Stimulated activated CD4-positive, alpha-beta T cell treated with anti-CD3 and anti-CD28 coated beads, Interleukin-15, amount 100 ng/mL, for 48 hours (primary cell): ENCODE measurements at places on chromosomes 1 and 21.

DNA sequence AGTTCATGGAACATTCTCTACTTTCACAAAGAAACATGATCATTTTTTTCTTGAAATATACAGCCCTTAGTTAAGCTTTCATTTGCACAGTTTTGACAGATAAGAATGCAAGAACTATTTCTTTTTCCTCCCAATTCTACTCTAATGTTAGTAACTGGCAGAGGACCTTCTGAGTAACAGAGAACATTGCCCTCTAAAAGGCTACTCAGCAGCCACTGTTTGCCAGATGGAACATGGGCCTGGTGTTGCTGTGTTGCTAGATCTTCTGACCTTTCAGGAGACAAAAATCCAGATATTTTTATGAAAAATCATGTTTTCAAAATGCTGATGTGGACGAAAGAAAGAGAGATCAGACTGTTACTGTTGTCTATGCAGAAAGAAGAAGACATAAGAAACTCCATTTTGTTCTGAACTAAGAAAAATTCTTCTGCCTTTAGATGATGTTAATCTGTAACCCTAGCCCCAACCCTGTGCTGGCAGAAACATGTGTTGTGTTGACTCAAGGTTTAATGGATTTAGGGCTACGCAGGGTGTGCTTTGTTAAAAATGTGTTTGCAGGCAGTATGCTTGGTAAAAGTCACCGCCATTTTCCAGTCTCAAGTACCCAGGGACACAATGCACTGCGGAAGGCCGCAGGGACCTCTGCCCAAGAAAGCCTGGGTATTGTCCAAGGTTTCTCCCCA, 2.9 kb upstream of the PRDX6 start:
- no peak for DNase-seq

DNA sequence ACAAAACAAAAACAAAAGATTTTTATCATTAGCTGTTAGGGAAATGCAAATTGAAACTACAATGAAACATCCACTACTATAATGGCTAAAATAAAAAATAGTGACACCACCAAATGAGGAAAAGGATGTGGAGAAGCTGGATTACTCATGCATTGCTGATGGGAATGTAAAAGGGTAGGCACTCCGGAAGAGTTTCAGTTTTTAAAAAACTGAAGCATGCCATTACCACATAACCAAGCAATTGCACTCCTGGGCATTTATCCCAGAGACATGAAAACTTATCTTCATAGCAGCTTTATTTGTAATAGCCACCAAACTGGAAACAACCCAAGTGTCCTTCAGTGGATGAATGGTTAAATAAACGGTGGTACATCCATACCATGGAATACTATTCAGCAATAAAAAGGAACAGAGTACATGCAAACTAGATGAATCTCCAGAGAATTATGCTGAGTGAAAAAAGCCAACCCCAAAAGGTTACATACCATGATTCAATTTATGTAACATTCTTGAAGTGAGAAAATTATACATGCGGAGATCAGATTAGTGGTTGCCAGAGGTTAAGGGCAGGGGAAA, 14.5 kb upstream of the CFAP298 start:
- no peak for DNase-seq

- no peak for DNase-seq
These were observed at the start of gene FOXD3 for GRCh38 chr1:63322114-63322943. Gene FOXD3 (plus strand): TSS chr1:63322567. CDS start chr1:63323059, 492 bp downstream.

- no peak for DNase-seq
These were observed 247.0 kb downstream of the PTBP2 start for GRCh38 chr1:96968541-96968940.

GRCh38 chr1:55877437-55878232, 662.5 kb upstream of the USP24 start:
- no peak for DNase-seq

DNA sequence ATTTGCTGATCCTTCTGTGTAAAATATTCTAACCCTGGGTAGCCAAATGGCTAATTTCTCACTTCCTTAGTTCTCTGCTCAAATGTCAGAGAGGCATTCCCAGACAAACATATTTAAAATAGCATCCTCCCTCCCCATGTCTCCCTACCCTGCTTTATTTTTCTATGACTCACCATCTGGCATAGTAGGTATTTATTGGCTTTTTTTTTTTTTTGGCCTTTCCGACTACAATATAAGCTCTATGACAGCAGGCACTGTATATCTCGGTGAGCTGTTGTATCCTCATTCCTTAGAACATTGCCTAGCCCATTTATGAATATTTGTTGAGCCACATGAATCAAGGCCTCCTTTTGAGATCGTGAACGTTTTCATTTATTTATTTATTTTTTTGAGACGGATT, 1.5 kb upstream of the NEK7 start:
- DNase-seq, result no peak

- DNase-seq, result no peak
These were observed 199.1 kb downstream of the USP25 start for GRCh38 chr21:15928686-15929425.

DNA sequence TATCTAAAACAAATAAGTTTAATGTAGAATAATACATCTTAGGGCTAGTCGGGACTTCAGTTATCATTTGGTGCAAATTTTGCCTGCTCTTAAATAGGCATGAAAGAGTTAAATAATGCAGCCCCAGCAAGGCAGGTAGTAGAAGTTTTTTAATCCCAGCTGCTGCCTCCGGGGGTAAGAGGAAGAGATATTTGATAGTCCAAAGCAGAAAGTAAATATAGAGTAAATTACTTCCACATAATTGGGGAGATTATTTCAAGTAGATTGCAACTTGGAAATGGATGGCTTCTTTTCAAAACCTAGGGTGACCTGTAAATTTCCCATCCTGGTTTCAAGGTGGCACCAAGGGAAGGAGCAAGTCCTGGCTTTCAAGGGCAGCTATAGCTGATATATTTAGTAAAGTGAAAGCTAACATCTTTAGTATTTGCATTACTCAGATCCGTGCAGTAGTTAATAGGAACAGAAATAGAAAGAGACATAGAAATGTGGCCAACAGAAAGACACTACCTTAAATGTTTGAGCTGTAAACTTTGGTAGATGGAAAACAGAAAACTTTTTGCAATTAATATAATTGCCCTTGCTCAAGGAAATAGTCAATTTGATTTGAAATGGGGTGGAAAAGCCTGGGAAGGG, 109.1 kb downstream of the LMO4 start:
- no peak for DNase-seq

DNA sequence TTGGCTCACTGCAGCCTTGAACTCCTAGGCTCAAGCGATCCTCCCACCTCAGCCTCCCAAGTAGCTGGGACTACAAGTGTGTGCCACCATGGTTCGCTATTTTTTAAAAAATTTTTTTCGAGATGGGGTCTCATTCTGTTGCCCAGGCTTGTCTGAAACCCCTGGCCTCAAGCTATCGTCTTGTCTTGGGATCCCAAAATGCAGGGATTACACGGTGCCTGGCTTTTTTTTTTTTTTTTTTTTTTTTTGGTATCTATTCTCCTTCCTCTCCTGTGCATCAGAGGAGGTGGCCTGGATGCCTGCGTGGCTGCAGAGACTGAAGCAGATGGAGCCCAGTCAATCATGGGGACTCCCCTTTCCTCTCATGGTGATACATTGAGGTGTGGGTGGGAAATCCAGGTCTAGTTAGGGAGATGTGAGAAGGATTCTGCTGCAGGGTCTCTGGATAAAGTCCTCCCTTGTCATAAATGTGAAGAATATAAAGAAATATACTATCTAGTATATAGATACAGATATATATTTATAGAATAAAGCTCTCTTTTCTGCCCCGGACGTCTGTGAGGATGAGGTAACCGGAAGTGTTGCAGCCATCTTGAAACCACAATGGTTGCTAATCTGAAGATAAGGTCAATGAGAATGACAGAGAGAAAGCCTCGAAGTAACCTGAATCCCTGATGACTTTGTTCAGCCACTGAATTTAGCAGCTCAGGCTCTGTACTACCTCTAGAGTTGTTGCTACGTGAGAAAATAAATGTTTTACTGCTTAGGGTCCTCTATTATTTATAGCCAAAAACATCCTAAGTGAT, 19.5 kb upstream of the RGSL1 start:
- DNase-seq, result peak; percentile 36

DNA sequence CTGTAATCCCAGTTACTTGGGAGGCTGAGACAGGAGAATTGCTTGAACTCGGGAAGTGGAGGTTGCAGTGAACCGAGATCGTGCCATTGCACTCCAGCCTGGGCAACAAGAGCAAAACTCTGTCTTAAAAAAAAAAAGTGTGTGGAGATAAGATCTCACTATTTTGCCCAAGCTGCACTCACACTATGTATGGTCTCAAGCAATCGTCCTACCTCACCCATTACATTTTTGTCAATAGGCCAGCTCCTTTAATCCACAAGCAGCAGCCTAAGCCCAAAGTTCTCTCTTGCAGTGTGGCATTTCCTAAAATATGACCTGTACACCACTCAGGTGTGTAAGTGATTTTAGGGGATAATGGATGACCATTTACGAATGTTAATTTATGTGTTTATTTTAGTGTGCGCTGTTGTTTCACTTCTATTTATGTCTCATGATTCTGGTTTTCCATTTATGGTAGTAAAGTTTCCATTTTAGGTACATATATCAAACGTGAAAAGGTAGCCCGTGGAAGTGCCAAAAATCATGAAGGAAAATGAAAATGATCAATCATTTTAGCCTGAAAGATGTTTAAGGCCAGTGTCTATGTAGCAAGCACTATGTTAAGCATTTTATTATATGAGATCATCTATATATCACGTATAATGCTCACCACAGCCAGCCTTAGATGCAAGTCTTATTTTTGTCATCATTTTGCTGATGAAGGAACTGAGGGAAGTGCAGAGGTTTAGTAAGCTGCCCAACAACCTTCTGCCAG, 5.6 kb downstream of the LCK start:
- DNase-seq, result no peak

- no peak for DNase-seq
These were observed 19.5 kb upstream of the LRIG2 start for GRCh38 chr1:113053344-113054126.

DNA sequence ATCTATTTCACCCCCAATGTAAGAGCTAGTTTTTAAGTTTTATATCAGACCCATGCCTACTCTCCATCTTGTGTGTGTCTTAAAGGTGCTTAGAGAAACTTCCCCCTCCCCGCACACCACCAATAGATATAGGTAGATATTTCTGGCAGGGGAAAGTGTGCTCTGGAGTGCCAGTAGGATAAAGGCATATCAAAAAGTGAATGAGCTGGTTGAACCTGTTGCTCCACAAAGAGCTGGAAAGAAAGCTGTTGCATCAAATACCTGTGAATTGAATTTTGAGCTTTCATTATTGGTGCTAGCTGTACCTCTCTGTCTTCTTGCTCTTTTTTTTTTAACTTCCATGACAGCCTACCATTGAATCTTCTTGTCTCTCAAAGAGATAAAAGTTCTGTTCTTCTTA, 32.8 kb downstream of the ARID1A start:
- DNase-seq, result no peak

DNA sequence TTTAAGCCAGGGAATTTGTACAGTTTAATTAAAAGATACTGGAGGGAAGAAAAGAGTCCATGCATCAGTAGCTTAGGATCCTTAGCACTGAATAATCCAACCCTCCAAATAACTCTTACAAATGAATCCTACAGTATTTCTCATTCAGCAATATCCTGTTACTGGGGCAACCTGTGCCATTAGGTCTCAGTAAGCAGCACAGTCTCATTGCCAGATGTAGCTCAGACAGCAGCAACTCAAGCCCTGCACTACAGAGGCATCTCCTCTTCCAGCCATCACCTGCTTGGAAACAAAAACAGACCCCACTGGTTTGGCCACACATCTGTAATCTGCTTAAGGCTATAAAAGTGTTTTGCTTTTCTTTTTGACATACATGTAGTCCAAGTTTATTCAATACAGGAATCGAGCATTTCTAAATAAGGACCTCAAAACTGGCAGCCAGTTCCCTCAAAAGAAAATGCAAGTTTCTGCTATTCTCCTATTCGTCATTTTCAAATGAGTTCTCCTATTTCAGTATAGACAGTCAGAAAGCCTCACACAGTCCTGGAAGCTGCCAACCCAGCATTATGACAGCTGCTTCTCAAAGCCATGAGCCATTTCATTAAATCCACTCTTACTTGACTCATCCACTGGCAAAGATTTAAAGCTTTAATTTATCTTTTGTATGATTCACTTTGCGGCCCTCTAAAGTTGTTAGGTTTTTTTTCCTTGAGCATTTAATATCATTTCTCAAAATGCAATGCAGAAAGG, 129.0 kb downstream of the APP start:
- no peak for DNase-seq

DNA sequence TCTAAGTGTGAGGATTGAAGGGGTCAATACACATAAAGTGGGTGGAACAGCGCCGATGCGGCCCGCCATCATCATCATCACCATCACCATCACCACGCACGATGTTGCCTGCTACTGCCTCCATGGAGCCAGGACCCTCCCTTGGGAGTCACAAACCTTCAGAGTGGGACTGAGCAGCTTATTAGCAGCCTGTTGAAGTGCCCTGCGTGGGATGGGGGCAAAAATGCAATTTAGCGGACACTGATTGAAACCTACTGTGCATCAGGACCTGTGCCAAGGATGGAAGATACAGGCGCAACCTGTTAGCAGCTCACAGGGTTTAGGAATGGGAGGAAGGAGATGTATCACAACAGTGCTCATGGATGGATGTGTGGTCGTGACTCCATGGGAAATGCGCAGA, 26.7 kb downstream of the STPG1 start:
- DNase-seq, result no peak

- DNase-seq, result no peak
These were observed 305.9 kb upstream of the CAMK1G start for GRCh38 chr1:209277662-209278061.

DNA sequence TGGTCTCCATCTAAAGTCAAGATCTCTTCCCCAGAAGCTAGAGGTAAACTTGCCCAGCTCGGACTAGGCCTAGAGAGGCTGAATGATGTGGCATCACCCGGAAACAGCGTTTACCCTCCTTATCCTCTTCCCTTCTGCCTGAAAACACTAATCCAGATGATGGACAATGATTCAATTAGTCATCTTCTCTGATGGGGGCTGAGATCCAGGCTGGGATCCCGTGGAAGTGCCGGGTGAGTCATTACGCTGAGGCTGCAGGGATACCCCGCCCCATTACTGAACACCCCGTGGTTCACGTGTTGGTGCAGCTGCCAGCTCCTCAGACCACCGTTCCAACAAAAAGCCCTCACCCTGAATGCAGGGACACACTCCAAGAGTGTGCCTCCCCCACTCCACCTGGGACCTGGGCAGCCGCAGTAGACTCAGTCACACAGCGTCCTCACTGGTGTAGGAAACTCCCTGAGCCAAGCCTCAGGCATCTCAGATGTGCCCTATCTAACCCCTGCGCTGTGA, 2.0 kb downstream of the S100A6 start:
- DNase-seq, result no peak

DNA sequence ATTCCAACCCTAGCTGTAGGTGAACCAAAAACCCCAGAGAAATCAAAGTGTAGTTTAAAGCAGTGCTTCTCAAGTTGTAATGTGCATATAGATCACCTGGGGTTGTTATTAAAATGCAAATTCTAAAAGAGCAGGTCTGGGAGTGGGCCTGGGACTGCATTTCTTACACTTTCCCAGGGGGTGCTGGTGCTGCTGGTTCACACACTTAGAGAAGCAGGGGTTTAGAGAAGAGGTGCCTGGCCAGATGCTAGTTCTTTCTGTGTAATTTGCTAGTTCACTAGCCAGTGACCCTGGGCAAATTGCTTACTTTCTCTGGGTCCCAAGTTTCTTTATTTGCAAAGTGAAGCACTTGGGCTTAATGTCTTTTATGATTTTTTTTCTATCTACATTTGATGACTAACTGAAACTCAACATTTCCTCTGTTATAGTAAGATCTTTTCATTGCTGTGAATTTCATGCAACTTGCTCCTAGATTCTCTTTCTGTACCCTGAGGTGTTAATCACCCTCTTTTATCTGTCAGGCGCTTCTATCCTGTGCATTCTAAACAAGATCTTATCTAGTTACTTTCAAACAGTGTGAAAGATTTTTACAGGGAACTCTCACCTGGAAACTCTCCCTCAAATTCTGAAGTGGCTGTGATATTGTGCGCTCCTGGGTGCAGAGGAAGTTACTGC, 141.9 kb upstream of the UBE2U start:
- DNase-seq, result no peak
